ENCODE measurements at places on chromosomes 5 and 9. TPM values are rescaled to one million over a fixed set of nuclear protein-coding genes. Genes with fewer than 3 reads are reported as not detected.

CARD9 gene
- total RNA-seq, result 1.3 TPM

IFNK gene
- total RNA-seq, result not detected

ADAMTSL2 gene
- total RNA-seq, result under 0.01 TPM

CAMK2A gene
- total RNA-seq, result 3.8 TPM

RAD17 gene
- 26.3 TPM for total RNA-seq

DNM1 gene
- 86.0 TPM for total RNA-seq

RANBP6 gene
- 25.0 TPM for total RNA-seq

NPDC1 gene
- total RNA-seq, result 22.1 TPM

PCDHGA12 gene
- total RNA-seq, result 26.0 TPM

LHX6 gene
- total RNA-seq, result not detected

RELL2 gene
- total RNA-seq, result 2.2 TPM

SLC28A3 gene
- total RNA-seq, result 0.15 TPM

ABO gene
- total RNA-seq, result not detected

SPINK6 gene
- total RNA-seq, result not detected

FOXD4L5 gene
- 0.15 TPM for total RNA-seq
